ENCODE measurements at places on chromosomes 11 and 22.

GRCh38 chr11:67283481-67283963 lies 5.6 kb upstream of the ANKRD13D start:
- no peak for DNase-seq

- no peak for DNase-seq
These were observed 66.7 kb downstream of the SYN3 start for GRCh38 chr22:32991353-32992101.

DNA sequence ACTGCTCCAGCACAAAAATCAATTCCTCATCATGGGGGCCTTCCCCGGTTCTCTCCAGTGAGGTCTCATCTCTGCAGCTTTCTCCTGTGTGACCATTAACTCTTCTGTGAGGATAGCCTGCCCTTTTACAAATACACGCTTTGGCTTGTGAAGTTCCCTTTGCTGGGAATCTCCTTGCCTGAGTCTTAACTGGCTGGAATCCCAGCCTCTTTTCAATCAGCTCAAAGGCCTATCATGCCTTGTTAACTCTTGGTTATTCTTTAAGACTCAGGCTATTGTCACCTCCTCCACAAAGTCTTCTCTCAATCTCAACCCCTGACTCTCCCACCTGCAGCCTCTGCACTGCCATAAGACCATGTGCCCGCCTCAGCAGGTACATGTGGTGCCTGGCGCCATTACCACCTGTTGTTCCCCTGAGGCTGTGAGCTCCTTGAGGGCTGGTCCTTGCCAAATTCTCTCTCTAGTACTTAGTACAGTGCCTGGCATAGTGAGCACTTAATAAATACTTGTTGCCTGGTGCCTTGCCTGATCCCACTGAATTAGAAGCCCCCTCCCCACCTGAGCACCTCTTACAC lies 128.2 kb downstream of the ST3GAL4 start:
- DNase-seq = no peak

GRCh38 chr11:73087730-73088129 lies 54.4 kb downstream of the FCHSD2 start:
- DNase-seq = no peak

DNA sequence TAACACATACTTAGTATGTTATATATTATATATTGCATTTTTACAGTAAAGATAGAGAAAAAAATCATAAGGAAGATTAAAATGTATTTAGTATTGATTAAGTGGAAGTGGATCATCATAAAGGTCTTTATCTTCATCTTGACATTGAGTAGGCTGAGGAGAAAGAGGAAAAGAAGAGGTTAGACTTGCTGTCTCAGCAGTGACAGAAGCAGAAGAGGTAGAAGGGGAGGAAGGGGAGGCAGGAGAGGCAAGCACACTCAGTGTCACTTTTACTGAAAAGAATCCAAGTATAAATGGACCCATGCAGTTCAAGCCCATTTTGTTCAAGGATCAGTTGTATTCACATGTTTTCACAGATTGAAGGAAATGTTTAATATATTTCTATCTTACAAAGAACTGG lies 69.7 kb downstream of the GAB2 start:
- DNase-seq = no peak

DNA sequence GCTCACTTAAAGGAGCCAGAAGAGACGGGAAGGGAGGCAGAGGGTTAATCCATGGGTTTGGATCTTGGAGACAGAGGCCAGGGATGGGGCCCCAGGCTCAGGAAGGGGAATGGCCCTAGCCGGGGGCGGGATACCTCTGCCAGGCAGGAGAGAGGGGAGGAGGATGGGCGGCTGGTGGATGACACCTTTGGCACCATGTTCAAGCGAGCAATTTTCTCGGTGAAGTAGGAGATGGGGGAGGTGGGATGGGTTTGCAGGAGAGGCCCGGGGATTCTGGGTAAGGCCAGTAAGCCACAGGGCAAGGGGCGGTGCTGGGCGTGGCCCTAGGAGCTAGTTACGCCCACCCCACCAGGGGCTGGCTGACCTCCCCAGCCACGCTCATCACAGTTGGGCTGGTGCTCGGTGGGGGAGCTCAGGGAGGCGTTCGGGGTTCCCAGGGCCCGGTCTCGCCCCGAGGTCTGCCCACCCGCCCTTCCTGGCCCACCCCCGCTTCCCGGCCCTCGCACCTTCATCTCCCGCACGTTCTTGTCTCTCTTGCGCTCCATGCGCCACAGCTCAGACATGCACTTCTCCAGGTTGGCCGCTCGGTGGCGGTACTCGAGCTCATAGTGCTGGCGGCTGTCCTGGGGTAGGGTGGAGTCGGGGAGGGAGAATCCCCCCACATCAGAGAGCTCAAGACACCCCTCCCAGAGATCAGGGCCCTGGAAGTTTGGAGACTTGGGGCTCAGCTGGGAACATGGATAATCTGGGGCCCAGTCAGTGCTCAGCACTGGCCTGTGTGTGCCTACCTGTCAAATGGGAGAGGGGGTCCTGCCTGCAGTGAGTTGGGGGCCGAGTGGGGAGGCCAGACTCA lies 12.7 kb downstream of the BAIAP2L2 start:
- no peak for DNase-seq

GRCh38 chr11:102428696-102429095 lies 23.9 kb downstream of the TMEM123 start:
- DNase-seq = no peak

DNA sequence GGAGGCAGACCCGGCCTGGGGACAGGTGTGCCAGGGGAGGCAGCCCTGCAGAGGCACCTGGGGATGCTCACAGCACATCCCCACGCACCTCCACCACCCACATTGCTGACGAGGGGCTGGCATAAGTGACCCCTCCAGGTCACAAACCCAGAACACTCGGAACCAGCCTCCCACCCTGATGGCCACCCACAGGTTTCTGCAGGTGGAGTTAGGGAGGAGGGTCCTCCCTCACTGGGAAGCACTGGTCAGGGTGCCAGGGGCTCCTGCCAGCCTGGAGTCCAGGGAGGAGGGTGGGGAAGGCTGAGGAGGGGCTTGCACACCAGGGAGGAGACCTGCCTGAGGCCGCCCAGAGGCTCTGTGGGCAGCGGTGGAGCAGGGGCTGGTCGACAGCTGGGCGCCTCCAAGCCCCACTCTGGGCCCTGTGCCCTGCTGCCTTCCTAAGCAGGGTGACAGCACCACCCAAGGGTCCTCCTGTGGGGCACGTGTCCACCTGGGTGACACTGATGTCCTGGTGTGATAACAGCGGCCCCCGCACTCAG lies 51.0 kb upstream of the CARS1 start:
- no peak for DNase-seq

DNA sequence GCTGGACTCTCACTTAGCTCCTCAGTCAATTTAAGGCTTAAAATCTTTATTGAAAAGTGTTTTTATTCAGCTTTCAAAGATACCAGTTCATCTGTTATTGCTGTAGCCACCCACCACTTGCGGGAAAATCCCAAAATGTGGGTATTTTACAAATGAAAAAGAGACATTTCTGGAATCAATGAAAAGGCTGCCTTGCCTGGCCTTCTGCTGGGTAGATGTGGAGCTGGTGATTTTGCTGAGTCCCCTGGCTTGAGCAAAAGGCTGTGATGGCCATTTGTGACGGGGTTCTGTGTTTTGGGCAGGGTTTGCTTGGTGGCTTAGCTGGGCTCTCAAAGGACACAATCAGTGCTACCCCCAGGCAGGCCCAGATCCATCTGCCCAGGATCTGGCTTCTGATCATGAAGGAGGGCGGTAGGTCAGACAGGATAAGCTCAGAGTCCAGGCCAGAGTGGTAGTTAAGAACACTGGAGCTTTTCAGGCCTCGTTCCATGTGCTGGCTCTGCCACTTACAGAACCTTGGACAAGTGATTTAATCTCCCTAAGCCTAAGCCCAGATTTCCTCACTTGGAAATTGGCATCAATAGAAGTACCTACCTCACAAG lies 36.1 kb downstream of the UBASH3B start:
- no peak for DNase-seq

GRCh38 chr11:70671083-70671482 lies 272.8 kb downstream of the CTTN start:
- peak; percentile 23 for DNase-seq

DNA sequence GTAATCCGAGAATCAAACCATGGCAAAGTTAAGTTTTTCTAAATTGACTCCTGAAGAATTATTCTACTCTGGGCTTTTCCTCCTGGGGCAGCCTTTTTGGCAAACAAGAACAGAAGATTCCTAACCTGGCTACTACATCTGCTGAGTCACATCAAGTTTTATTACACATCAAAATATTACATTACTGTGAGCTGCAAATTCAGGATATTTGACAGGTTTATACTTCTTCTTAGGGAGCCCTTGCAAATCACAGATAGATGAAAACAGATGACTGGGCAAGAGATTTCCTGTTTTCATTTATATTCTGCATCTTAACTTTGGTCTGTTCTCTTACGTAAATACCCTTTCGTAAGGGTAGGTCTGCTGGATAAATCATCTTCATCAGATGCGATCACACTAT lies 23.6 kb downstream of the XRRA1 start:
- no peak for DNase-seq

GRCh38 chr22:31176923-31177322 lies 16.9 kb downstream of the RNF185 start:
- no peak for DNase-seq

DNA sequence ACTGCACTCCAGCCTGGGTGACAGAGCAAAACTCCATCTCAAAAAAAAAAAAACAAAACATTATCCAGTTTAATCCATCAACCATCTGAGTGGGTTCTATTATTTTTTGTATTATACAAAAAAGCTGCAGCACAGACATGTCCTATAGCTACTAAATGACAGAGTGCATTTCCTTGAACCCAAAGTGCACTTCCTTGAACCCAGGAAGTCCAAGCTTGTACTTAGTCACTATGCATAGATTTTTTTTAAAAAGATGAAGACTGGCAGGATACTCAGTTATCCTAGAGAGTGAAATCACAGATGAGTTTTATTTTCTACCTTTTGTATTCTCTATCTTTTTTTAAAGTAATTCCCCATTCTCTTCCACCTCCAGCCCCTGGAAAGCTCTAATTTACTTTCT lies 8.0 kb upstream of the RRAS2 start:
- DNase-seq = no peak

GRCh38 chr11:124865902-124866851 lies 945 bp downstream of the ROBO3 start:
- peak; percentile 42 for DNase-seq

- no peak for DNase-seq
These were observed 478.4 kb upstream of the B3GAT1 start for GRCh38 chr11:134890446-134890845.

DNA sequence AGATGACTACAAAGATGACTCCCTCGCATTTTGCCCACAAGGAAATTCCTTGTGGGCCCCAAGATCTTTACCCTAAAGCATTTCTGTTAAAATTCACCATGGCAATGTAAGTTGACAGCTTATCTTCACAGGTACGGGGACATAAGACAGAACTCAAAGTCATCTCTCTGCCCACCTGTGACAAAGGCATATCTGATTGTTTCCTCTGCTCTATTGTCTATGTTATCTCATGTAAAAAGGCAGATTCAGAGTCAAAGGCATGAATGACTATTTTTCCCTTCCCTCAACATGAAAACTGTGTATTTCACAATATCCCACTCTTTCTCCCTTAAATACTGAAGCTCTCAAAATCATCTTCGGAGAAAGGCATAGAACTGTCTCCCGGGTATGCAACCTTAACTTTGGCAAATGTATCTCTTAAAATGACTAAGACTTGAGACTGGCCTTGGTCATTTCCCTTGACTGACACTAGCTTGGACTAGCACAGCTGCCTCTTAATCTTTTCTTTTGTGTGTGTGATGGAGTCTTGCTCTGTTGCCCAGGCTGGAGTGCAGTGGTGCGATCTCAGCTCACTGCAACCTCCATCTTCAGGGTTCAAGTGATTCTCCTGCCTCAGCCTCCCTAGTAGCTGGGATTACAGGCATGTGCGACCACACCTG lies 103.2 kb downstream of the MICAL3 start:
- DNase-seq = no peak
